ENCODE measurements at places on chromosomes 12 and 14.
A peak's percentile ranks its signal among the peaks of the same experiment; 100 is the strongest.

- no peak for DNase-seq
These were observed 60.4 kb upstream of the PTHLH start for GRCh38 chr12:28032811-28033537.

- no peak for DNase-seq
These were observed 52.4 kb downstream of the MON2 start for GRCh38 chr12:62519043-62519442.

DNA sequence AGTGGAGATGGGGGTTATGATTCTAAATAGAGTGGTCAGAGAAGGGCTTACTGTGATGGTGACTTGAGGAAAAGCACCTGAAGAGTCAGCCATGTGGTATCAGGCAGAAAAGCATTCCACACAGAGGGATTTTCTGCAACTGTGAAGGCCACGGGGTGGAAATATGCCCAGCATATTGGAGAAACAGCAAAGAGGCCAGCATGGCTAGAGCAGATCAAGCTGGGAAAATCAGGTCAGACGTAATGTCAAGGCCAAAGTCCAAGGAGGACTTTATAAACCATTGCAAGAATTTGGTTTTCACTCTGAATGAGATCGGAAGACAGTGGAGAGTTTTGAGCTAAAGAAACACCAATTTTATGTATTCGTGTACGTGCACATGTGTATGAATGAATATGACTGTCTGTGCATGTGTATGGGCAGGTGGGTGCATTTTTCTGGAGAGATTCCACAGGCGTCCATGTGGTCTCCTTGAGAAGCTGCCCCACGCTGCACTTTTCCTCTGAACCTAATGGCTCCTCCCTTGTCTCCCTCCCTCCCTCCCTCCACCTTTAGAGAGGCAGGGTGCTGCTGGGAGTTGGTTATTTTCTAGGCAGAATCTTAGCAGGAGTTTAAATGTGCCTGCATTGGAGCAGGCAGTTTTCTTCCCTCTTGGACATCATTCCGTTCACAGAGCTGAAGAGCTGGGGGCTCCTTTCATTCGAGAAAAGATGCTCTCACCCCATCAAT, 97.4 kb upstream of the PPP4R3A start:
- DNase-seq: no peak

GRCh38 chr12:59723520-59723919, 127.7 kb downstream of the SLC16A7 start:
- DNase-seq: no peak

DNA sequence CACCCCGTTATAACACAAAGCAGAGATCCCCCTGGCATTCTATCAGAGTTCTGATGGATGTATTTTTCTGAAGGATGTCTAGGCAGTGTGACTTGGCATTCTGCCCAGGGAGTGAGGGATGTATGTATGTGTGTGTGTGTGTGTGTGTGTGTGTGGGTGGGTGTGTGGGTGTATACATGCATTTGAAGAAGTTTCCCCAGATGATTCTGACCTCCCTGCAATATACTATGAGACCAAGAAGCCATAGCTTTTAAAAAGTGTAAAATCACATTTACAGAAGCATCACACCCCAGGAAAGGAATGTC, 59.7 kb upstream of the NAP1L1 start:
- DNase-seq: no peak

GRCh38 chr14:61064210-61064609, 83.2 kb downstream of the SLC38A6 start:
- peak; percentile 59 for DNase-seq

GRCh38 chr14:75262641-75263040, 16.0 kb upstream of the FOS start:
- no peak for DNase-seq

GRCh38 chr14:85142982-85143381, 387.0 kb upstream of the FLRT2 start:
- DNase-seq: no peak

DNA sequence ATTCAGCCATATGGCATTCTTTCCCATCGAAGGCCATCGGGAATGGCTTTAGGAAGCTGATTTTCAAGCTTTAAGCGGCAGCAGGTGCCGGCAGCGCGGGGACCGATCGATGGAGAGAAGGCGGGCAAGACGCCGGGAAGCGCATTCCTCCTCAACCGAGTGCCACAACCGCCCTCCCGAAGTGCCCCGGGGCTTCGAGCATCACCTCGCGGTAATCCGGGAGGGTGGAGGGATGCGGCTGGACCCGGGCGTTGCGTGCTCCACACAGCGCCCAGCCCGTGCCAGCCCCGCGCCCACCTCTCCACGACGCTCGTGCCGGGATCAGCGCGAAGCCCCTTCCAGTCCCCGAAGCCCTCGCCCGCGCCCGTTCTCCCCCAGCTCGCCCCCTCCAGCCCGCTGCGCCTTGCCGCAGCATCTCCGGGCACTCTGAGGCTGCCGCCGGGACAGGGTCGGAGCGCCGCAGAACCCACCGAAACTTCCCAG, 3.2 kb downstream of the USP44 start:
- DNase-seq: no peak

DNA sequence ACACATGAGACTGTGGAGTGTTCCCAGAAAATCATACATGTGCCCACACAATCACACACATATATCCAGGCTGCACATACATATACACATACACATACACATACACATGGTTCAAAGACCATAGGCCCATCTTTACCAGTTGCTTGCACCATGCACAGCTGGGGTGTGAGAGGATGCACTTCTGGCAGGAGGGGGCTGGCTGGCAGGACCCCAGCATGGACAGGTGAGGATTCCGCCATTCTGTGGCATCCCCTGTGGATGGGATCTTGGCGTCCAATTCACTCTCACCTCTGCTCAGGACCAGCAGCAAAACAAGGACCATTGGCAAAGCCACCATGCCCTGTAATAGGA, 7.0 kb downstream of the ITGB7 start:
- DNase-seq: no peak
